Hematopoietic multipotent progenitor cell treated with erythropoietin and hydrocortisone succinate and interleukin-3 and kit ligand, for 15 days (in vitro differentiated cells): ENCODE measurements at places on chromosomes 7 and 10.

DNA sequence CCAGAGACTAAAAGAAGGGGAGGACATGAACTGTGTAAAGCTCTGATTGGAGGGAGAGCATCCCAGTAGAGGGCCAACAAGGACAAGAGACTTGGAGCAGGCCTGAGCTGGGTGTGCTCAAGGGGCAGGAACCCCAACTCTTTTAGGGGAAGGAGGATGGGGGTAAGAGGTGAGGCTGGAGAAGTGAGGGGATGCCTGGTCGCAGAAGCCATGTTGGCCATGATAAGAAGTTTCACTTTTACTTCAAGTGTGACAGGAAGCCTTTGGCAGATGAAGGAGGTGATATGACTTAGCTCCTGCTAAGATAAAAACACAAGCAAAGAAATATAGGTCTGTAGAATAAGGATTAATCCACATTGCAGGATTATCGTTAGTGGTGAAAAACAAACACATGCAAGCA lies 208.3 kb downstream of the JAZF1 start:
- no peak for DNase-seq

DNA sequence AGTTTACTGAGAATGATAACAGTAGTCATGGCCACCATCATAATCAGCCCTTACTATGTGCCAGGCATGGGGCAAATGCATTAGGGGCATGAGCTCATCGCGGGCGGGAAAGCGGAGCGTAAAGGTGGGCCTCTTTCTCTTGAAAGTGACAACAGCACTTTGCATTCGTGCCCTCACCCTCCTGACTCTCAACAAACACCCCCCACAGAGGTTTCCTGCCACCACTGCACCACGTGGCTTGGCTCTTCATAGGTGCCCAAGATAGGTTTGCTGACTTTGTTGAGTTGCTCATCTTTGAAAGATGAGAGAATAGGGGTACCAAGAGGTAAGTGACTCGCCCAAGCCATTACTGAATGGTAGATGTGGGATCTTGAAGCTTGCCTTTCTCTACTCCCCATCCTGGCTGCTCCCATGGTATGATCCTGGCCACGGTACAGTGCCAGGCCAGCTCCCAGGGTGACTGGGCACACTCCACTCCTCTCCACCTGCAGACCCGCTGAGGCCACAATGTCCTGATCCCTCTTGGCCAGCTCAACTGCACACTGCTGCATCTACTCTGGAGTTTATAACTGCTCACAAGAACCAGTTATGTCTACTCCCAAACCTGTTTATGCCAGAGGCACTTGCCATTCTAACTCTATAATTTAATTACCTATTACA lies 26.0 kb downstream of the SLIT1 start:
- no peak for DNase-seq

- DNase-seq = no peak
Measured at GRCh38 chr7:116159711-116160110, 50.6 kb upstream of the TES start.

- peak; percentile 16 for DNase-seq
Measured at GRCh38 chr10:14032406-14032998, 298.2 kb downstream of the FRMD4A start.

- no peak for DNase-seq
Measured at GRCh38 chr10:19917751-19918478, 101.7 kb downstream of the PLXDC2 start.

- DNase-seq = no peak
Measured at GRCh38 chr7:44080118-44080517, 2.2 kb downstream of the POLM start.

GRCh38 chr7:31234836-31235605 lies 105.5 kb downstream of the NEUROD6 start:
- no peak for DNase-seq

DNA sequence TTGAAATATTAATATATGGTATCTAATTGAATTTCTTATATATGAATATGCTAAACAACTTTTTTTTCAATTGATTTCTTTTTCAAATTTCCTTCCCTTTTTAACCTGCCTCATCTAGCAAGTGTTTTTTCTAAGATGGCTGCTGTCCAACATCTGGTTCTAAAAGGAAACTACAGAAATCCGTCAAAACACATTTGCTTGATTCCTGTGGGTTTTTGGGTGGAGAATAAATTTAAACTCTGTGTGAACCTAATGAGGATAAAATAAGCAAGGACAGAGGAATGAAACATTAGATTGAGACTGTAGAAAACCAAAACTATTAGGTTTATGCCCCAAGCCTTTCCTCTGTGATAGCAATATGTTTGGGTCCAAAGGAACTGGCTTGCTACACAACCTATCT lies 75.5 kb upstream of the STARD3NL start:
- no peak for DNase-seq

DNA sequence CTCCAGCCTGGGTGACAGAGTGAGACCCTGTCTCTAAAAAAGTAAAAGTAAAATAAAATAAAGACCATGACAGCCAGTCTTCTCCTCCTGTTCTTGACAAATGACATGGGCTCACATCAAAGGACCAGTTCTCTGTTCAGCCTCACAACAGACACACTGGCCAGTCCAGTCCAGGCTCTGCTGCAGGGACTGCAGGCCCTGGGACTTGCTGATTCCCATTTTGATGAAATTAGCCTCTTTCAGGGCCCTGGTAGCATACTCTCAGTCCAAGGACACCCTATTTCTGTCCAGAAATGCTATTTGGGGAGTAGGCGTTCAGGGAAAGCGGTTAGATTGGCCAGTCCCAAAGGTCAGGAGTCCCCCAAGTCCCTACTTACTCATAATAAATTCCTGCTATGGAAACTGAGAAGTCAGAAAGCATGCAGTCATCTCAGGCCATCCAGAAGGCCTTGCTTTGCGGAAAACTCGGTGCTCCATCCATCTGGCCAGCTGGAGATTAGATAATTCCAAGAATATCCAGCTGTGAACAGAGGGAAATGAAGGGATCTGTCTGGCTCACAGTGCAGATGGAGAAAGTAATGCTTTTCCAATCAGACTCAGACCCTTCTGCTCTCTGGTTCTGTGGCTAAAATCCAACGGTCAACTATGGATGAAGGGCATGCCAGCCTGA lies 74.4 kb downstream of the RAB11FIP2 start:
- no peak for DNase-seq

- DNase-seq = no peak
Measured at GRCh38 chr7:88457320-88457719, 150.6 kb upstream of the STEAP4 start.

DNA sequence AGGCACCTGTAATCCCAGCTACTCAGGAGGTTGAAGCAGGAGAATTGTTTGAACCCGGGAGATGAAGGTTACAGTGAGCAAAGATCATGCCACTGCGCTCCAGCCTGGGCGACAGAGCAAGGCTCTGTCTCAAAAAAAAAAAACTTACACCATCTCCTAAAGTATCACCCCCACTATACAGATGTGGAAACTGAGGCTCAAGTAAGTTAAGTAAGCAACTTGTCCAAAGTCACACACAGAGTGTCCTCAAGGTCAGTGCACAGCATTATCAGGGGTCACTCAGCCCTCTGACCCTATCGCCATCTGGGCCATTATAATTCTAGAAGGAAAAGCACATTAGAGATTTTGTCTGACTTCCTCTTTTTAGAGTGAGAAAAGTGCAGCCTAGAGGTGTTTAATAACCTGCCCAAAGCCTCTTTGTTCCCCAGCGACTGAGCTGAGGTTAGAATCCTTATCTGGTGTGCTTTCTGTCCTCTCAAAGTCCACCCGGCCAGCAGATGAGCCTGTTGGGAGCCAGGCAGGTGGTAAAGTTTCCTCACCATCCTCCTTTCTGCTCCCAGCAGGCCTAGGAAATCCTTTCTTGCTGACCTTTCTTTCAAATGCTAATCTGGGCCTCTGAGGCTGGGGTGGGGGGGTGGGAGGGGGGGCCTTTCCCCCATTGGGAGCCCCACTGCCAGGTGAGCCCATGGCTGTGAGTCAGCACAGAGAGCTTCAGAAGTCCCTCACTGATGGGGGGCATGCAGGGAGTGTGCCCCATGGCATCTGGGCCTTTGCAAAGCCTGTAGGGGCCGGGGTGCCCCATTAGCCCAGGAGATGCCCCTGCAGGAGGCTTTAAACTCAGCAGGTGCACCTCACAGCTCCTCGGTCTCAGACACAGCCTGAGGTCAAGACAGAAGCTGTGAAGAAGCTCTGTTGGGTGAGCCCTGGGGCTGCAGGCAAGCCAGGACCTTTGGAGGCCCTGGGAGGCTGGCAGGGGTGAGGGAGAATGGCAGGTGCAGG lies 12.0 kb upstream of the KCNMA1 start:
- no peak for DNase-seq

GRCh38 chr7:116052006-116052405 lies 21.4 kb upstream of the TFEC start:
- no peak for DNase-seq

GRCh38 chr7:157008-157310 lies 35.4 kb upstream of the FAM20C start:
- DNase-seq = no peak

GRCh38 chr7:50069613-50070012 lies 23.4 kb downstream of the ZPBP start:
- DNase-seq = no peak

GRCh38 chr7:92809397-92809759 lies 27.0 kb downstream of the CDK6 start:
- DNase-seq = no peak

DNA sequence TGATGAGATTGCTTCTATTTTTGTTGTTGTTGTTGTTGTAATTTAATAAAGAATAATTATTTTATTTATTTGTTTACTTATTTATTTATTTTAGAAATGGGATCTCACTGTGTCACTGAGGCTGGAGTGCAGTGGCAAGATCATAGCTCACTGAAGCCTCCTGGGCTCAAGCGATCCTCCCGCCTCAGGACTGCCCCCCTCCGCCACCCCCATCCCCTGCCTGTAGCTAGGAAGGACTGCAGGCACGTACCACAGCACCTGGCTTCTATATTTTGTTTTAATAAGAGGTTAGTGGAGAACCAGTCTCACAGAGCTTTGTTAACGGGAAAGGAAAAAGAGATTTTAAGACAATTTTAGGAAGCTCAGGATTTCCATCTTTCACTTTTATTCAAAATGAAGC lies 19.5 kb upstream of the SMC3 start:
- no peak for DNase-seq

- DNase-seq = no peak
Measured at GRCh38 chr7:91201442-91202113, 62.7 kb upstream of the FZD1 start.

GRCh38 chr7:88104732-88105131 lies 115.1 kb downstream of the SRI start:
- DNase-seq = no peak

DNA sequence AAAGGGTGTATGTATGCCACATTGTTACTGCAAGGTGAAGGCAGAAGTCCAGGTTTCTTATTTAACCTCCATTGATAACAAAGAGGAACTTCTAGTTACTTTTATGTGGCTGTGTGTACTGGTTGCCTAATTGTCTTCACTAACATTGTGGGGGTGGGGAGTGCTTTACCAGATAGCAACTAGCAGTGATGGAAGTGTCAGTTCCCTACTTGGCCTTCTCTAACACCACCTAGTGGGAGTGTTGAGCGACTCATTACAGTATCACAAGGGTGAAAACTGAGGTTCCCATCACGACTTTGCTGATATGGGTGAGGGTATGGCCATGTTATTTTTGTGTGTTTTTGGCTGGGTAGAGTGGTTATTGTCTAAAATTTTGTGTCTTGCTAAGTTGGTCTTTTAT lies 274.4 kb downstream of the THSD7A start:
- no peak for DNase-seq

- DNase-seq = no peak
Measured at GRCh38 chr7:121002-121785, 71.2 kb upstream of the FAM20C start.

DNA sequence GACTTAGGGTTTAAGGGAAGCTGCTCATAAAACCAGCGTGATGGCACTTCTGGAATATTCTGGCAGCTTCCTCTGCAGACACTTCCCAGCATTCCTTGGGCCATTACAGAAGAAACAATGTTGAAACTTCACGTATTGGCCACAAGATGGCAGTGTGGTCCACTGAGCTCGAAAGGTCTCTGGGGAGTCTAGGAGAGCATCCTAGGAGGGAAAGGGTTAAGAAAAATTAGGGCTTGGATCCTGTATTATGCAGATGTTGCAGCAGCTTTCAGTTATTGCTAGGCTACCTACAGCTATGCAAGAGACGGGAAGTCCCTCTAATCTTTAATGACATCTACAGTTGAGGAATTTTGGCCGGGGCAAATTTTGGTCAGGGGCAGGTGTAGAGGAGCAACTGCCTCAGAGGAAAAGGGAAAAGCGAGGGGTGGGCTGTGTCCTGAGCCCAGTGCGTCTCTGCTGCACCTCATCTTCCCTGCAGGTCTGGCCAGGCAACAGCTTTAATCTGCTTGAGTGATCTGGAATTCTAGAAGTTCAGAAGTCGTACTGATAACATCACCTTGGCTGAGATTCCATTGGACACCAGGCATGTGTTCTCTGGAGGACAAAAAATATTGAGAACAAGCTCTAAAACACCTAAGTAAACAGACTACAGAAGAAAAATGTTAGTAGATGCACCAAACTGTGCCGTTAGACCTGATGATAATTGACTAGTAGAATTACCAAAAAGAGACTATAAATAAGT lies 220.8 kb upstream of the PRSS58 start:
- peak; percentile 65 for DNase-seq

DNA sequence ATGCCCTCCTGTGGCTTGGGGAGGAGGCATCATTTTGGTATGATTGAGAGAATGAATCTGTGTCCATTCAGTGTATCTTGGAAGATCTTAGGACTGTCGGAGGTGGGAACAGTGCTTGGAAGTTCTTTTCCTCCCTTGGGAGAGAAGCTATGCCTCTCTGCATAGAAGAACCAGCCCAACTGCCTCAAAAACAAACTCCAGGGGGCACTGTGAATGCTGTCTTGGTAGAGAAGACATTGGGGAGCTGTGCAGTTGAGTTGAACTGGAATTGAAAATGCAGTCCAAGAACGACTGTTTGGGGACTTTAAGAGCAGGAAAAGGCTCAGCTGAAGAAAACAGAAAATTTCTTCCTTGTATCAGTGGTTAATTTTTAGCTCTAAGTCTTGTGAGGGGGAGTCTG lies 4.9 kb upstream of the GJD4 start:
- no peak for DNase-seq

GRCh38 chr10:17066000-17066399 lies 63.6 kb downstream of the CUBN start:
- no peak for DNase-seq

DNA sequence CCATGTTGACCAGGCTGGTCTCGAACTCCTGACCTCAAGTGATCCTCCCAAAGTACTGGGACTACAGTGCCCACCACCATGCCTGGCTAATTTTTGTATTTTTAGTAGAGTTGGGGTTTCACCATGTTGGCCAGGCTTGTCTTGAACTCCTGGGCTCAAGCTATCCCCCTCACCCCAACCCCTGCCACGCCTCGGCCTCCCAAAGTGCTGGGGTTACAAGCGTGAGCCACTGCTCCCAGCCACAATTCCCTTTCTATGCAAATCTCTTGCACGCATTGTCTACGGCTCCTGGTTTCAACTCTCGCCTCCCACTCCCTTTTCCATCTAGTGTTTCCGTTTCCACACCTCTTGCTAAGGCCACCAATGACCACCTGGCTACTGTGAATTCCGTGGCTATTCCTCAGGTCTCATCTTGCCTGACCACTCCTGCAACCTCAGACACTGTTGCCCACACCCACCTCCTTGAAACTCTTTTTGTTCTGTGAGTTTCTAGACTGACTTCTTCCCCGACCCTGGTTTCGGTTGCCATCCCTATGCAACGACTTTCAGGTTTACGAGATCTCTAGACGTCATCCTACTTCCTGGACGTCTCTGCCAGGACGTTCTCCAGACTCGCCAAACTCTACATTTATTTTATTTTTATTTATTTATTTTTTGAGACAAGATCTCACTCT lies 3.4 kb downstream of the CLDN3 start:
- no peak for DNase-seq

- no peak for DNase-seq
Measured at GRCh38 chr7:101567230-101567629, 61.9 kb downstream of the MYL10 start.

GRCh38 chr7:23431702-23432199 lies 38.5 kb downstream of the IGF2BP3 start:
- no peak for DNase-seq
